OCI-M1 (cell line): ENCODE measurements at places on chromosomes 16 and 17.

DNA sequence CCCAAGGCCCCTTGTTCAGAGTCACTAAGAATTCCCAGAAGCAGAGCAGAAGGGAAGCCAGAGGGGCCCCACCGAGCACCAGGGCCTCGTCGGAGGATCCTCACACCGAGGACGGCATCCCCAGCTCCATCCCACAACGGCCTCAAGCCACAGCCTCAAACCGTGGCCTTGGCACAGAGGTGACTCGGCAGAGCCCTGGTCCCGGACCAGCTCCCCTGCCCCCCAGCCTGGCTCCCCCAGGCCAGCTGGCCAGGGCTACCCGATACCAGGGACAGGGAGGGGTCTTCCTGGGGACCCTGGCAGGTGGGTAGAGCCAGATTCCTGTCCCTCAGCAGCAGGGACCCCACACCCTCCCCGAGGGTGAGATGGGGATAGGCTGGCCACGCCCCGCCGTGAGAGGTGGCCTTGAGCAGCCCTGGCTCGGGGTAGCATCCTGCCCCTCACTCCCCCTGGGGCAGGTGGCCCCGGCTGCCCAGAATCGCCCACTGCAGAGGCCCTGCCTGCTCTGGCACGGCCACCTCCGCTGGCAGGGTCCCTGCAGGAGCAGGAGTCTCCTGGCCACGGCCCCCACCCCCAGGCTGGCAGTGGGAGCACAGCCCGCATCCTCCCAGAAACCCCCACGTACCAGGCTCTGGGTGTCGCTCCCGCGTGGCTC, 5.6 kb upstream of the PVALEF start:
- DNase-seq = no peak

GRCh38 chr17:38900978-38901656, 24.3 kb upstream of the LASP1NB start:
- peak; percentile 94 for DNase-seq

DNA sequence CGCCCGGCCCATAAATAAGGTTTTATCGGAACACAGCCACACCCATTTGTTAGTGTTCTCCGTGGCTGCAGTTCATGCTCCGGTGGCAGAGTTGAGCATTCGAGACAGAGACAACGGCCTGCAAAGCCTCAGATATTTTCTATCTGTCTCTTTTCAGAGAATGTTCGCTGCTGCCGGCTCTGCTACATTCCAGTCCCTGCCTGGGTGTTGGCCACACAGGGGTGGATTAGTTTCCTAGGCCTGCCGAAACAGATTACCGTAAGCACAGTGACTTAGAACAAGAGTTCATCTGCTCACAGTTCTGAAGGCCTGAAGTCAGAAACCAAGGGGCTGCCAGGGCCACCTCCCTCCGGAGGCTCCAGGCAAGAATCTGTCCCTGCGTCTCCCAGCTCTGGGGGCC, 19.1 kb upstream of the GSG1L start:
- no peak for DNase-seq

DNA sequence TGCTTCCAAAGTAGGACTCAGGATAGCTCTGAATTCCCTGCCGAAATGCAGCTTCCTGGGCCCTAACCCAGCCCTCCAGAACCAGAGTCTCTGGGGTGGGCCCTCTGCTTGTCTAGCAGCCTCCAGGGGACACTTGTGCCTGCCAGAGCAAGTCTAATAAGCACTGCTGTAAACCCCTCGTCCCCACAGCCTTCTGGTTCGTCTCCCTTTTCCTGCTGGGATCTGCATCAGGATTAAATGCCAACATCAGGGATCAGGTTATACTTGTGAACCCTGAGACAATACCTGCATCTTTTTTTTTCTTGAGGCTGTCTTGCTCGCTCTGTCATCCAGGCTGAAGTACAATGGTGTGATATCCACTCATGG, 282.0 kb downstream of the SEC14L1 start:
- no peak for DNase-seq

DNA sequence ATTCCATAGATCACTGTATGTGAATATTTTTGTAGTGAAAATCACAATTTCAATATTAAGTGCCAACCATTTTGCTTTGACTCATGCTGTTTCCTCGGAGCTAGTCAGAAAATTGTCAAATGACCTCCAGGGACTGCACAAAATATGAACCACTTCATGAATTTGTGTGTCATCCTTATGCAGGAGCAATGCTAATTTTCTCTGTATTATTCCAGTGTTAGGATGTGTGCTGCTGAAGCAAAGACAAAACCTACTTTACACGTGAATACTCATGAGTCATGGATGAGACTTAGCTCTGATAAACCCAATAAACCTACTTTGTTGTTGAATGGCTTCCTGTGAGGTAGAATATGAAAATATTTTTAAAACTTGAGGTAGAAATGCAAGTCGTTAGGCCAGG, 65.2 kb downstream of the SHCBP1 start:
- DNase-seq = no peak

- no peak for DNase-seq
Measured at GRCh38 chr16:73179705-73180331, 131.9 kb upstream of the ZFHX3 start.

DNA sequence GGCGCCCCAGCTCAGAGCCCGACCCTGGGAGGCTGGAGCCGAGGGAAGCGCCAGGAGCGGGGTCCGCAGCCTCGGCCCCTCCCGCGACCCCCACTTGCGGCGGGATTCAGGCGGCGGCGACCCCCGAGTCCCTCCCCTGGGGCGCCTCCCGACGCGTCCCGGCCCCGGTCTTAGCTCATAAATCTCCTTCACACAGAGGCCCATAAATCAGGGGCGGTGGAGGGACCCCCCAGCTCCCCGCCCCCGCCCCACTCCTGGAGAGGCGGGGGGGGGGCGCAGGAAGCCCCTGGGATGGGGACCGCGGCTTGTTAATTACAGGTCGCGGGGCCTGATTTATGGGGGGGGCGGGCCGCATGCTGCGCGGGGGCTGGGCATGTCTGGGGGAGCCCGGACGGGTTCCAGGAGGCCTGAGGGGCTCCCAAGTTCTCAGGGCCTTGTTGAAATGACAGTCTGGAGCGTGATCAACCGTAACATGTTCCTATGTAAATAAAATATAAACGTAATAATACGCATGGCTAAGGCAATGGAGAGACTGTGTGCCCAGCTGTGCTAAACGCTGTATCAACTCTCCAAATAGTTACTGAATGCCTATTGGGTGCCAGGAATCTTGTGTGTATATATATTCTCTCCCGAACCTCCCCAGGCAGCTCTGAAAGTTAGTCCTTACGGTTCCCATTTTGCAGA, 10.0 kb upstream of the BHLHA9 start:
- DNase-seq = no peak

GRCh38 chr16:85607321-85607765, 5.8 kb upstream of the GSE1 start:
- DNase-seq = no peak

GRCh38 chr17:57667461-57667923, 77.6 kb downstream of the CCDC182 start:
- DNase-seq = no peak
